ENCODE measurements at places on chromosomes 3 and 15. TPM values are rescaled to one million over a fixed set of nuclear protein-coding genes. Genes with fewer than 3 reads are reported as not detected.

- DNase-seq = no peak
Measured at GRCh38 chr3:152172460-152172859, 96.3 kb upstream of the MBNL1 start.

Gene PLSCR2
- total RNA-seq = not detected

DNA sequence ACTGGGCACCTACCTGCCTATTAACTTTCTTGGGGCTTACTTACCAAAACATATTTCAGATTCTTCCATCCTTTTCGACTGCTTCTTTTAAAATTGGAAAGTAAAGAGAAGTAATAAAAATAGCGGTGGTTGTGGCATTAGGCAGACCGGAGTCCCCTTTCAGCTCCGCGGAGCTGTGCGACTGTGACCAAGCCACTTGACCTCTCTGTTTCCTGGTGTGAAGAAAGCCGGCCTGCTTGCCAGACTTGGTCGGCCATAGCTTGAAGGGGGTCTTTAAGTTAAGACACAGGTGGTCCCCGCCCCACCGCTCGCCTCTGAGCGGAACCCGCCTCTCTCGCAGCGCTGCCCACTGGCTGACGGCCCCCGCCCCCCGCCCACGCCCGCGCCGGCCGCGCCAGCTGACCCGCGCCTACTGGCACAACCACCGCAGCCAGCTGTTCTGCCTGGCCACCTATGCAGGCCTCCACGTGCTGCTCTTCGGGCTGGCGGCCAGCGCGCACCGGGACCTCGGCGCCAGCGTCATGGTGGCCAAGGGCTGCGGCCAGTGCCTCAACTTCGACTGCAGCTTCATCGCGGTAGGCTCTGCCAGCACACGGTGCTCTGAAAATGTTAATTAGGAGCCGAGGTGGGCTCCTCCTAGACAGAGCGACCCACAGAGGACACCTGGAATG is 18.3 kb downstream of the NOX5 start:
- DNase-seq = no peak

GRCh38 chr3:105767776-105768175 is 101.0 kb downstream of the CBLB start:
- no peak for DNase-seq

Gene GCSAM
- 6.5 TPM for total RNA-seq

DNA sequence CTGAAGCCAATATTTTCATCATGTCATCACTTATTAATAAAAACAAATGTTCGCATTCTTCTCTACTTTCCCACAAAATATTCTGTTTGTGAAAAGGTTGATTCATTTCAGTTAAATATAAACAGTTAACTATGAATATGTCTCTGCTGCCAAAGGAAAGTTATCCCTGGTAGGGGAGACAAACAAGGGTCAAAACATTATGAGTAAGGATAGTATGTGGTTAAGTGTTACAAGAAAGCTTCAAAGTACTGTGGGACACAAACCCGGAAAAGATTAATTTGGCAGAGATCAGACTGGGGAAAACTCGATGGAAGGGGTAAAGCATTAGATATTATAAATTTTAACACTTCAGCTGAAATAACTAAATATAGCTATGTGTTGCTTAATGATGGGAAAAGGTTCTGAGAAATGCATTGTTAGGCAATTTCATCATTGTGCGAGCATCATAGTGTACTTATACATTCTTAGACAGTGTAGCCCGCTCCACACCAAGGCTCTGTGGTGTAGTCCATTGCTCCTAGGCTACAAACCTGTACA is 436.5 kb upstream of the TBL1XR1 start:
- no peak for DNase-seq

Gene CPA3
- not detected for total RNA-seq

Gene C3orf22
- not detected for total RNA-seq

GRCh38 chr3:196057760-196058331 is 24.0 kb downstream of the TFRC start:
- DNase-seq = no peak

DNA sequence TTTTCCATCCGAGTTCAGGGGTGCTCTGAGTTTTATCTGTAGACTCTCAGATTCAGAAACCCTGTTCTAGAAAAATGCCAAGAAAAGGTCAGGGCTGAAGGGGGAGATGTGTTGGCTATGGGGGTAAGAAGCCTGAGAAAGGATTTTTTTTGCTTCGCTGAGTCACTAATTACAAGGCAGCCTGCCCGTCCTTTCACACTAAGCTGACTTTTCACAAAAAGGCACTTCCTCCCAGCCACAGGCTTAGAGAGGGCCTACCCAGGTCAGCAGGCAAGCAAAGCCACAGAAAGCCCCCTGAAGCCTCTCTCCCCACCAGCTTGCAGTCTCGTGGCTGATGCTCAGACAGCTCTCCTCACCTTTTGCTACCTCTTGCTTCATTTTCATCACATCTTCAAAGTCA is 192.6 kb upstream of the PRICKLE2 start:
- DNase-seq = no peak

DNA sequence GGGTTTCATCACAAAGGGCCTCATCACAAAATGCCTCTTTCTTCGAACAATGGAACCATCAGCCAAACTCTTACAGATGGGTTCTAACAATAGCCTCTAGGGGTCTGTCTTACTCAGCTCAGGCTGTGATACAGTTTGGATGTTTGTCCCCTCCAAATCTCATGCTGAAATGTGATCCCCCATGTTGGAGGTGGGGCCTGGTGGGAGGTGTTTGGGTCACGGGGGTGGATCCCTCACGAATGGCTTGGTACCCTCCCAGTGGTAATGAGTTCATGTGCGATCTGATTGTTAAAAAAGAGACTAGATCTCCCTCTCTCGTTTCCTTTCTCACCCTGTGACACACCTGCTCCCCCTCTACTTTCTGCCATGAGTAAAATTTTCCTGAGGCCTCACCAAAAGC is 47.9 kb upstream of the LIPC start:
- DNase-seq = no peak

- DNase-seq = no peak
Measured at GRCh38 chr3:90055666-90056065, 948.2 kb downstream of the EPHA3 start.

DNA sequence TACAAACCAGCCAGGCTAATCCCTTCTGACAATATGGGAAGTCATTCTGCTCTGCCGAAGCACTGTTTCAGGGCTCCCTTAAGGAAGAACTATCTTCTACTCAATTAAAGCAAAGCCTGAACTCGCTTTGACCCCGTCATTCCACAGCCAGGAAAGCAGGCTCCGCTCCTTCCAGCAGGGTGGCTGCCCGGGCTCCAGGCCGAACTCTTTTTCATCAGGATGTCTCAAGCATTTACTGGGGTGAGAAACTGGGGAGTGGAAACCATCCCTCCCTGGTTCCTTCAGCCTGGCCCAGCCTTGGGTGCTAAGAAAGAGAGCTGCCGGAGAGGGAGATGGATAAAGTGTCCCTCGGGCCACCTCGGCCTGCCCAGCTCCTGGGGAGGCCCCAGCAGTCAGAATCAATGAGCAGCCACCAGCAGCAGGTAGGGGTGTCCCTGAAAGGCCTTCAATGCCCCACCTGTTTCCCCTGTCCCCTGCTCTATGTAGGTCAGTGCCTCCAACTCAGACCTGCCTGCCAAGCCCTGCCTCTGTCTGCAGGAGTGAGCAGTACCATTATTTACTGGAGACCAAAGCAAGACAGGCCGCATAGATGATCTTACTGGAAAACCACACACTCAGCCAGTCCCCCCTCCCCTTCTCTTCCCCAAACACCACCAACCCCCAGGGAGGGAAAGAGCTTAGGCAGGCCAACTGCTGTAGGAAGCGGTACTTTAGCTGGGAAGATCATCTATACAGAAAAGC is 225.6 kb upstream of the TLE3 start:
- DNase-seq = no peak

Gene TSPAN3
- 15.5 TPM for total RNA-seq

DNA sequence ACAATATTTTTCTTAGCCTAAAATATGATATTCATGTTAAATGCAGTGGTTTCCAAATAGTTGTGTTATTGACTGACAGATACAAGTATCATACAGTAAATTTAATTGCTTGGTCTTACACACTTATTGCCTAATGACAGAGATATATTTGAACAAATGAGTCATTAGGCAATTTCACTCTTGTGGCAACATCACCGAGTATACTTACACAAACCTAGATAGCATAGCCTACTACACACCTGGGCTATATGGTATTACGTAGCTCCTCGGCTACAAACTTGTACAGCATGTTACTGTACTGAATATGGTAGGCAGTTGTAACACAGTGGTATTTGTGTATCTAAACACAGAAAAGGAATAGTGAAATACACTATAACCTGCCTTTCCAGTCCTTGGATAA is 50.3 kb downstream of the SERPINI1 start:
- DNase-seq = no peak

DNA sequence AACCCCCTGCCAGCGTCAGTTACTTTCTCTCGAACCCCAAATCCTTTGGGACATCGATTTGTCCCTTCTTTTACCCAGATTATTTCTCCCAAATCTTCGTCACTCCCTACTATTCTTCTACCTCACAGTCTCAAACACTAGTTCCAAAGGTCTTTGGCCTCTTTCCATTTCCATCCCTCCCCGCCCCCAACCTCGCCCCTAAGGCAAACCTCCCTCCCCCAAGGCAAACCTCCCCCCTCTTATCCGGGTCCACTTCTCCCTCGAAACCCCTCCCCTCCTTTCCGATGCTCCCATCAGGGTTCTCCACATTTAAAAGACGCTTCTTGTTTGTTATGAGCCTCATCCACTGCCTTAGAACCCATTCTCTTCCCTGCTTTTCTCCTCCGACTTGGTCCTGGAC is 583 bp downstream of the EAF1 start:
- no peak for DNase-seq

Gene CPEB1
- 0.19 TPM for total RNA-seq

Data from CD4-positive, alpha-beta T cell (primary cell).